ENCODE measurements at places on chromosomes 6 and 20.

- DNase-seq = no peak
Measured at GRCh38 chr20:31923388-31924331, 28.2 kb downstream of the PDRG1 start.

- DNase-seq = peak; percentile 15
Measured at GRCh38 chr6:22049002-22049401, 247.8 kb downstream of the PRL start.

DNA sequence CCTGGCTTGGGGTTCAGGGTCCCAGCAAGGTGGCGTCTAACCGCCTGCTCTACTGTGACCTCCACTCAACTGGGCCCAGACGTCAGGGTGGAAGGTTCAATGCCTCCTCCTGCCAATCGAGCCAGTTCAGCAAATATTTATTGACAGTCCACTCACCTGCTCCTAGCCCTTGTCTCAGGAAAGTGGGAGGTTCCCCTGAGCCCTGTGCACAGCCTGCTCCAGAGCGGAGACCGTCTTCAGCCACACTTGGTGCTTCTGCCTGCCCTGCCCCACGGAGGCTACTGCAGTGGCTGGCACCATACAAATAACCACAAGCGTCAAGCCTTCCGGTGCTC lies 6.1 kb downstream of the CCDC167 start:
- no peak for DNase-seq

GRCh38 chr6:149403534-149403933 lies 3.5 kb downstream of the SUMO4 start:
- DNase-seq = no peak

DNA sequence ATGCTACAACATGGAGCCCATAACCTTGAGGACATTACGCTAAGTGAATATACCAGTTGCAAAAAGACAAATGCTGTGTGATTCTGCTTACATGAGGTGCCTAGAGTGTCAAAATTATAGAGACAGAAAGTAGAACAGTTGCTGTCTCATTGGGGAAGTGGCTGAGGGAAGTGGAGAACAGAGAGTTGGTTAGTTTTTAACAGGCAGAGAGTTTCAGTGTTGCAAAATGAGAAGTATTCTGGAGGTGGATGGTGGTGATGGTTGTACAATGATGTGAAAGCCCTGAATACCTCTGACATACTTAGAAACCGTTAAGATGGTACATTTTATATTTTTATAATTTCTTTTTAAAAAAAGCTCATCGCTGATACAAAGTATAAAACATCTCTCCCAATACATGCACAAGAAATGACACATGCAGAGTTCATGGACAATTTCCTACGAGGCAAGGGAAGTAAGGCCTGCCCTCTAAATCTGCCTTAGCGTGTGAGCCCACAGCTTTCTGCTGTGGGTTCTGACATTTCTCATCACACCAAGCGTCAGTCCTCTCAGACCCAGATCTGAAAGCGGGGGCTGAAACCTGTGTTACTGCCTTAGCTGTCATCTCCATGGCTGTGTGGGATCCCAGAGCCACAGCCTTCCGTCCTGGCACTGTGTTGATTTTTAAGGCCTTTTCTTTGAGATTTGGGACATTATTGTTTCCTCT lies 126.0 kb downstream of the RNASET2 start:
- DNase-seq = no peak

- DNase-seq = peak; percentile 12
Measured at GRCh38 chr6:152748843-152749242, 1.8 kb upstream of the VIP start.

All from kidney tubule cell (primary cell).